ENCODE measurements at places on chromosomes 1 and 21.

GRCh38 chr1:203630697-203631096 lies 4.1 kb downstream of the ATP2B4 start:
- no peak for DNase-seq

DNA sequence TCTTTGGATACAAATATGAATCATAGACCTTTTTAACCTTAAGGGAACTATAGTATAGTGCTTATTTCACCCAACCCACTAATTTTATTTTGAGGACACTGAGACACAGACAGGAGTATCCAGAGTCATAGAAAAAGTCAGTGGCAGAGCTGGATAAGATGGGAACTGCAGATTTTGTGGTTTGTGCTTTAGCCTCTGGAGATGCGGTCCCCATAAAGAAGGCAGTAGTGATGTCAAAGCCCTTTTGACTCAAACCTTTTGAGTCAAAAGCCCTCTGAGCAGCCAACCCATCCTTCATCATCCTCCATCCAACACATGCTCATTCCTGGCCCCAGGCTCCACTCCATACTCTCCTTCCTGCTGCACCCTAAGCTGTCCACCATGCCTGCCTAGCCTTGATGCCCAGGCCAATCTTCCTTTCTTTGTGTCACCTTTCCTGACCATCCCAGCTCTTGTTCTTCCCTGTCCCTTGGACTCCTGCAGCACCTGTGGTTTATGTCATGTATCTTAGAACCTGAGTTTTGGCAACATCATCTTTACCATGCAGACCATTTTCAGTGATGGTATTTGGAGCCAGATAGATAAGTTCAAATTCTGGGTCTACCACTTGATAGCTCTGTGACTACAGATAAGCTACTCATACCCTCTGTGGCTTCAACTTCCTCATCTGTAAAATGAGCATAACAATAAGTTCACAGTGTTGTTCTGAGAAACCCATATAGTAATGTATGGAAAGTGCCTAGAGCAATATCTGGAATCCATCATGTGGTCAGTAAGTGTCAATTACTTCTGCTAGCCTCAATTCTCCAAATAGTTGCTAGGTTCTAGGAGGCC lies 20.1 kb downstream of the SLAMF1 start:
- DNase-seq, result no peak

DNA sequence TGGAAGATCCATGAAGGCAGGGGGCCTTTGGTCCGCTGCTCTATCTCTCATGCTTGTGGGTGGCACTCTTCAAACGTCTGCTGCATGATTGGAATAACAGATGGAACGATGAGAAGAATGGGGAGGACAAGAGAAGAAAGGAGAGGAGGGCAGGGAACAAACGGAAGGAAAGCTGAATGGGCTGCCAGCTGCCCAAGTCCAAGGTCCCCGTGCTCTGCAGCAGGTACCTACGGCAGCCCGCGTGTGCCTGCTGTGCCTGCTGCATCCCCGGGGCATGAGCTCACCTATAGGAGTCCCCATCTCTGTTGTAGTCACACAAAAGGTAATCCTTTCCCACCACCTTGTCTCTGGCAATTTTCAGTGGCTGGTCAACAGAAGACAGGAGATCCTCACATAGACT lies 73.1 kb downstream of the SLC66A1 start:
- no peak for DNase-seq

GRCh38 chr1:31981456-31981839 lies 32.2 kb upstream of the KHDRBS1 start:
- no peak for DNase-seq

GRCh38 chr21:27268290-27268689 lies 301.4 kb upstream of the ADAMTS5 start:
- no peak for DNase-seq

GRCh38 chr1:81596341-81596740 lies 204.4 kb upstream of the ADGRL2 start:
- no peak for DNase-seq

GRCh38 chr1:1004780-1005697 lies 5.1 kb upstream of the HES4 start:
- no peak for DNase-seq

- DNase-seq, result no peak
Measured at GRCh38 chr1:20903437-20903836, 116.3 kb upstream of the HP1BP3 start.

DNA sequence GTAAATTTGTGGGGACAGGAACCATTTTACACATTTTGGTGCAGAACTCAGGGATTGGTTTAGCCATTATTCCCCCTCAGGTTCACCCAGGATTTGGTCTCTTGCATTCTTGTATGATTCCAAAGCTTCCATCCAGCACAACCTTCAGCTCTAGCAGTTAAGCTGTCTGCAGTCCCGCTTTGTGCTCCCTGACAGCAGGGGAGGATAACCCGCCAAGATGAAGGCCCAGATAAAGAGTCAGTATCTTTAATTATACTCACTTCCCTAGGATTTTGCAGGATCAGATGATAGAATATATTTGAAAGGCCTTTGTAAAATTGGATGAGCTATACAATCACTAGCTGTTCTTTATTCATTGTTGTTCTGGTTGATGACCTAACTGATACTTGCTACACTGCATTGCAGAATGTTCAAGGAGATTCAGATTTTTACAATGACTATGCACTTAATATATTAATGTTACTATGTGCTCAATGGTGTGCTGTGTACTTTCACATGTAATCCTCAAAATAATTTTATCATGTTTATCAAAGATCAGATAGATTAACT lies 49.8 kb downstream of the SLC16A1 start:
- no peak for DNase-seq

DNA sequence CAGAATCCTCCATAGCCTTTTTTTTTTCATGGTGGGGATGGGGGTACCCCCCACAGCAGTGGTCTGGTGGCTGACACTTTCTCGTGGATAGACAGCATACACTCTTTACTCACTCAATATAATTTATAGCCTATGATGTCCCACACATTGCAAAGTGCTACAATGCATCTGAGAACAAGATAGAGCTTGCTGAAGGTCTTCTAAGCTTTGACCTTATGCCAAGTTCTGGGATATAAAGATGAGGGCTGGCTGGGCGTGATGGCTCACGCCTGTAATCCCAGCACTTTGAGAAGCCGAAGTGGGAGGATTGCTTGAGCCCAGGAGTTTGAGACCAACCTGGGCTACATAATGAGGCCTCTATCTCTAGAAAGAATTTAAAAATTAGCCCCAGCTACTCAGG lies 78.0 kb downstream of the MPZL1 start:
- no peak for DNase-seq

DNA sequence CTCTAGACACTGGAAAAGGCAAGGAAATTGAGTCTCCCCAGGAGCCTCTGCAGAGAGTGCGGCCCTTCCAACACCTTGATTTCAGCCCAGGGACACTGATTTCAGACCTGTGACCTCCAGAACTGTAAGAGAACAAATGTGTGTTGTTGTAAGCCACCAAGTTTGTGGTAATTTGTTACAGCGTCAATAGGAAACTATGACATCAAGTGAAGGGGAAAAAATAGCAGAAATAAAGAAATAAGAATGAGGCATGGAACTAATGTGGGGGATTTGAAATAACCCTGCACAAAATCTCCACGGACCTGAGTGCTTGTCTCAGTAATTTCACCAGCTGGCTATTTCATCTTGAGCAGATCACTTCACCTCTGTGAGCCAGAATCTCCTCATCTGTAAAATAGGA lies 227.8 kb upstream of the JUN start:
- DNase-seq, result no peak

- no peak for DNase-seq
Measured at GRCh38 chr1:207836591-207837347, 74.2 kb downstream of the CD34 start.

DNA sequence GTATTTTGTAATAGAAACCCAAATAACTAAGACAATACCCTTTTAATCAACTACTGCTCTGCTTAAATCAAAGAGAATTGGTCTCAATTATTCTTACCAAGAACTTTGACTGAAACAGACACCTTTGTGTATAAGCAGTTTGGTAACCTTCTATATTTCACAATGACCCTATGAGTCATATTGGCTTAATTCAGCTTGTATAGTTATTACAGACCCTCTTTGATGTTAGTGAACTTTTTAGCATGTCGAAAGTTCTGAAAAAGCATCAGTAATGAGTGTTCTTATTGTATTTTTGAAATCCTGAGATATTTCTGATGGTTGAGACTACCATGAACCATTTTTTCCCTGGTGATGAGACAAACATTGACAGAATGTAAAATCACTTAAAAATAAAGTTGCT lies 43.3 kb upstream of the RABGAP1L start:
- no peak for DNase-seq

DNA sequence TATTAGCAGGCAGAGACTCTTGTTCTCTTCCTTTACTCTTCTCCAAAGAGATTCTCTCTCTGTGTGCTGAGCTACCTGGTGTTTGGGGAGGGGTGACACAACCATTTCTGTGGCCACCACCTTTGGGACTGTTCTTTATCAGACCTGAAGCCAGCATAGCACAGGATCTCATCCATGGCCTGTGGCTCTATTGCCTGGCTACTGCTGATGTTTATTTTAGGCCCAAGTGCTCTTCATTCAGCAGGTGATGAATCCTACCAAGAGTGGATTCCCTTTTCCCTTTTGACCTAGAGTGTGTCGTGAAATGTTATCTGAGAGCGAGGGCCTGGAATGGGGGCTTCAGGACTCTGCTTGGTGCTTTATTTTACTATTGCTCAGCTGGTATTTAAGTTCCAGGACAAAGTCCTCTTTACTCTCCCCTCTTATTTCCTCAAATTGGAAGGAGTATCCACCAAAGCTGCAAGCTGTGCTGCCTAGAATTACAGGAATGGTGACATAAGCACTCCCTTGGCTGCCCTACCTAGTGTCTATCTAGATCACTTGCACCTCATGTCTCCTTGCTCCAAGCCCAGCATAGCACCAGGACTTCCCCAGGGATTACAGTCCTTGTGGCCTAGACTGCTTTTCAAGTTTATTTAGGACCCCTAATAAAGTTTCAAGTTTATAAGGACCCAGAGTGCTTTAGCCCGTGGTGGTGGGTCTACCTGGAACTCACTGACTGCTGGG lies 94.7 kb upstream of the GPR52 start:
- DNase-seq, result peak; percentile 32

DNA sequence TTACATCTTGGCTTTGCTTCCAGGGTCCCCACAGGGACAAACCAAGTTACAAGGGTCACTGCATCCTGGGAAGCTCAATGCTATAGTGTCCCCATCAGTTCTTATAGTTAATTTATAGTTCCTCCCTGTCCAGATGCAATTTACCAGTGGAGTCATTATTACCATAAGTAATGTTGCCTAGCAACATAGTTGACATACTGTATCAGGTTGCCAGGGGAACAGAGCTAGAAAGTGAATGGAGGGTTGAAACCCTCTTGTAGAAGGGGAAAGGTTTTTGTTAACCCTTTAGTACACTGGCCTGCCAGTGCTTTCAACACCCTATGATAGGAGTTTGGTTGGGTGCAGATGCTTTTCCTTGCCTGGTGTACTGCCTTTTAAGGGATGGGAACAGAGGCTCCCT lies 34.3 kb upstream of the TTC4 start:
- peak; percentile 56 for DNase-seq

DNA sequence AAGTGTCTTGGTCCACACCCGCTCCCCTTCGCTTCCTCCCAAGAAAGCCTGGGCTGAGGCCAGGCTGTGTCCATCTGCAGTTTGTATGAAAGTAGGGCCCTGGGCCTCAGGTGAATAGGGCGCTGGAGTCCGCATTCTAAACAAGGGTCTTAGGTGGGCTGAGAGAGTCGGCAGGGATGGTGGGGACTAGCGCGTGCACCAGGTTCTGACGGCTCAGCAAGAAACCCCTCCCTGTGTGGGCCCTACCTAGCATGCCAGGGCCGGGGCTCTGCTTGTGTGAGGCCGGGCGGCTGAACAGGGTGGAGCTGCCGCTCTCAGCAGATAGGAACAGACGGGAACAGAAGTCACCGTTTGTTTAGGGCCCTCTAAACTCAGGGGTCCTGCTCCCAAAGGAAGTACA lies 1.7 kb downstream of the ACTRT2 start:
- DNase-seq, result no peak

GRCh38 chr1:238998577-238998976 lies 387.8 kb upstream of the CHRM3 start:
- no peak for DNase-seq

GRCh38 chr1:189496768-189497167 lies 980.9 kb downstream of the BRINP3 start:
- DNase-seq, result no peak

GRCh38 chr1:87462894-87463293 lies 134.2 kb downstream of the LMO4 start:
- DNase-seq, result no peak

DNA sequence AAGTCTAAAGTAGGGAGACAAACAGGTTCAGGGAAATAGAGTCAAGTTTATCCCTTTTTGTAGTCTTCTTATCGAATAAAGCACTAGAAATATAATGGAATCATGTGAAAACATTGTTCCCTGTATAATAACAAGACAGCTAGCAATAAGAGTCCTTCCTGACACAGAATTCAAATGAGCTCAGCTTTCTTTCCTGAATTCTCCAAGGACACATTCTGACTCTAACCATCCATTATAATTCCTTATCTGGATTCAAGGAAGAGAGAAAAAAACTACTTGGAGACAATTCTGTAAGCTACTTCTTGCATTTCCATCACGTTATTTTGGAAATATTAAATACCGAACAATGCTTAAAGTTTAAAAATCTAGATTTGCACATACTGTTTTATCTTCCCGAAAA lies 58.8 kb downstream of the ANKRD13C start:
- DNase-seq, result no peak

DNA sequence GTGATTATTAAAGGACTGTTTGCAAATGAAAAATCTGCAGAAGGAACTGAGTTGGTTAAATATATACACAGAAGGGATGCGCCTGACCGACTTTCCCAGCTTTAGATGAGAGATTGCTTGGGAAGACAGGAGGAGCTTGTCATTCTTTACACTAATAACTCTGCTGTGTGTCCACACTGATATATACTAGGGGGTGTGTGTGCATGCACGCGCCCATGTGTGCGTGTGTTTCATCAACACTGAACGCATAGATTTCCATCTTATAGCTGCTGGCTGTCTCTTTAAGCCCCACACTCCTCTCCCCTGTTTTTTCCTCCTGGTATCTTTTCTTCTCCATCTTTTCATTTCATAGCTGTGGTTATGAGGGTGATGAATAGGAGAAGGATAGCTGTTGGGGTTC lies 6.9 kb upstream of the KAZN start:
- DNase-seq, result no peak

DNA sequence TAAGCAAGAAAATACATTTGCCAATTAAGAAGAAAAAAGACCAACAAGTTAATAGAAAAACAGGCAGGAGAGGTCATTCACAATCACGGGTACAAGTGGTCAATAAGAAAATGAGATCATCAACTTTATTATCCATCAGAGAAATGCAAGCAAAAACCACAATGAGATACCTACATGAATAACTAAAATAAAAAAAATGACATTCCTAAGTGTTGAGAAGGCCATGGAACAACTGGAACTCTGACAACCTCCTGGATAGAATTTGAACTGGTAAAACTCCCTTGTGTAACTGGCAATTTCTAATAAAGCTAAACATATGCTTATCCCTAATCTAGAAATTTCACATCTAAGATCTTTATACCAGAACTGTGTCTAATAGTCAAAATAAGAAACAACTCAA lies 135.4 kb upstream of the BACE2 start:
- DNase-seq, result no peak

- no peak for DNase-seq
Measured at GRCh38 chr1:190259424-190259823, 218.2 kb downstream of the BRINP3 start.

GRCh38 chr1:60847855-60848582 lies 234.3 kb upstream of the NFIA start:
- no peak for DNase-seq

GRCh38 chr1:97105531-97105930 lies 383.9 kb downstream of the PTBP2 start:
- no peak for DNase-seq
